ENCODE measurements at places on chromosomes 4 and X.

GRCh38 chr4:132395561-132395960, 753.5 kb upstream of the PCDH10 start:
- DNase-seq: no peak

- DNase-seq: no peak
Measured at GRCh38 chr4:151961456-151961855, 200.6 kb upstream of the GATB start.

DNA sequence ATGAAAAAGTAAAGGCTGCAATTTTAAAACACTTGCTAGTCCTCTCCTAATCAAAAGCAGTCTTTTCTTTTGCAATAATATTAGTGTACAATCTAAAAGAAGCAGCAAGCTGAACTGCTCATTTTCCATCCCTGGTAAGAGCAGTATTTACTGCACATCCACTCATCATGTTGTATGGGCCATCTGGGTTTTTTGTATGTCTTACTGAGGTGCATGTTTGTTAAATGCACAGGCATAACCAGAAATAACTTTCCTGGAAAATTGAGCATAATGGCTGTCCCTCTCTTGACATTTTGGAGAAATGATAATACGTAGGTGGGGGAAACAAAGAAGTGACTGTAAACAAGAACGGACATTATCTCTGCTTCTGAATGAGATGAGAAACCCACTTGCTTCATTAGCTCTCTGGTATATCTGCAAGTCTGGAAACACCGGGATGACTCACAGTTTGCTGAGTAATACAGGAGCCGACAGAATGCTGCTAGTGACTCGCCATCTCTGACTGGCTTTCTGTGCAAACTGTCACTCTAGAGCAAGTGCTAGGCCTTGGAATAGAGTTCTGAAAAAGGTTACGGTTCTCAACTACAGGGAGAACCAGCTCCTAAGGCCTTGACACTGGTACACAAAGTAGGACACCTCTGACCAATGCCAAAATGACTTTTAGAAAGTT, 85.7 kb upstream of the MTM1 start:
- peak; percentile 22 for DNase-seq

- no peak for DNase-seq
Measured at GRCh38 chr4:135694066-135694465, 1492.5 kb upstream of the PABPC4L start.

DNA sequence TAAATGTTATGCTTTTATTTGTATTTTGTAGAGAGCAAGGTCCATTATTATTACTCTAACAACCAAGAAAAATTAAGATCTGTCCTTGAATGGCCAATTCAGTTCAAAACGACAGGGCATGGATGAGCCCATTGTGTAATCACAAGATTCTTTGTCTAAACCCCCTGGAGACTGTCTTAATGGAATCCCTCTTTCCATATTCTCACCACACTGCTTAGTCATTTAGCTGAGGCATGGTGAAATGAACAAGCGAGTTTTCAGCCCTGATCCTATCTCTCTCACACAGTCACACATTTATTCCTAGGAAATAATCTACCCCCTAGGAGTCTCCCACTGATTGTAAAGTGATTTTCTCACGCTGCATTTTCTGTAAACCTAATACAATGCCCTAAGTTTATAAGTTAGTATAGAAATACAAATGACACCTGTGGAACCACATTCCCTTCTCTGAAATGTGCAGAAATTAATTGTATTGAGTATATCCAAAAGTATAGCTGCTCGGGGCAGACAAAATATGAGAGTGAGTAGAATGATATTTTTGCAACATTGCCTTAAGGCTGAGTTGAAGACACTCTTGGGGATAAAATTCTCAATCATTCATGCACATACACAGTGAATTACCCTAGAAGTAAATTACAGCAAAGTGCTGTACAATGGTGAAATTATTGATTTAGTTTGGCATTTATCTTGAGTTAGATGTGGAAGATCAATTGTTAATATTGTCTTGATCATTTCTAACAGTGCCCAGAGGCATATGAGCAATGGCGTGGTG, 119.7 kb upstream of the PCDH7 start:
- DNase-seq: no peak

DNA sequence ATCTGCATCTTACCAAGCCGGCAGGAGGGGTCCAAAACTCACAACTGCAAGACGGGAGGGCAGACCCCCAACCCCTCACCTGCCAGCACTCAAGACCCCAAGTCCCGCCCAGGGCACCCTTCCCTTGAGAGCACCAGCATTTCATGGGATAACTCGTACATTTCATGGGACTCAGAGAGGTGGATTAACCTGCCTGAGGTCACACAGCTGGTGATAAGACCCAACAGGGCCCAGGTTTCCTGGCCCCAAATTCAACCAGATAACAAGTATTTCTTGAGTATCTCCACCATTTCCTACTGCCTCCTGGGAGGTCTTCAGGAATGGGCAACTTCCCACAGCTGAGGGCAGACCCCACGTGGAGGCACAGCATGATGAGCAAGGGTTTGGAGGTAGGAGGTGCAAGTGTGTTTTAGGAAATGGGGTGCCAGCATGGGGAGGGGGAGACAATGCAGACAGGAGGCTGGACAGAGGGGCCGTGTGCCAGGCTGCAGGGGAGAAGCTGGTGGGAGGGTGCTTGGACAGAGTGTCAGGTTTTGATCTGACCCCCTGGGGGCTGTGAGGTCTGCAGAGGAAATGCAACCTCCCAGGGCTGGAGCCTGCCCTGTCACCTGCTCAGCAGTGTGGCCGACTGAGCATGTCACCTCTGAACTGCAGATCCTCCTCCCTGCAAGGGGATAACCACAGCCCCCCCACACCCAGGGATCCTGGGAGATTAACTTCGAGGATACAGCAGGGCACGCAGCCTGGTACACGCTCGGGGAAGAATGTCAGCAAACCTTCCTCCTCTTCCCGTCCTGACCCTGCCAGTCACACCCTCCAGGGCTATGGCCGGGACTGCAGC, 4.4 kb downstream of the ADRA2C start:
- no peak for DNase-seq

GRCh38 chr4:174600391-174600790, 78.1 kb upstream of the HPGD start:
- DNase-seq: no peak

DNA sequence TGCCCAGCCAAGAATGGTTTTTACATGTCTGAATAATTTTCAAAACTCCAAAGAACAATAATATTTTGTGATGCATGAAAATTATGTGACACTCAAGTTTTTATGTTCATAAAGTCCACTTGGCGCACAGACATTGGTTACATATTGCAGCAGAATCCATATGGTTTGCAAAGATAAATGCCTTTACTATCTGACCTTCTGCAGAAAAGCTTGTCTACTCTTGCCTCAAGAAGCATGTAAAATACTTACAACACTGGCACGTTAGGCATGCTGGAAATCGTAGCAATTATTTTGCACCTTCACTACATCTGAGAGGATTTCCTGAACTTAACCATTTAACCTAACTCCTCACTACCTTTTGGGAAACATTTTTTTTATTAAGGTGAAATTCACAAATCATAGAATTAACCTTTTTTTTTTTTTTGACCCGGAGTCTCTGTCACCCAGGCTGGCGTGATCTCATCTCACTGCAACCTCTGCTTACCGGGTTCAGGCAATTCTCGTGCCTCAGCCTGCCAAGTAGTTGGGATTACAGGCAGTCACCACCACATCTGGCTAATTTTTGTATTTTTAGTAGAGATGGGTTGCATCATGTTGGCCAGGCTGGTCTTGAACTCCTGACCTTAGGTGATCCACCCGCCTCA, 3.5 kb upstream of the XG start:
- no peak for DNase-seq

DNA sequence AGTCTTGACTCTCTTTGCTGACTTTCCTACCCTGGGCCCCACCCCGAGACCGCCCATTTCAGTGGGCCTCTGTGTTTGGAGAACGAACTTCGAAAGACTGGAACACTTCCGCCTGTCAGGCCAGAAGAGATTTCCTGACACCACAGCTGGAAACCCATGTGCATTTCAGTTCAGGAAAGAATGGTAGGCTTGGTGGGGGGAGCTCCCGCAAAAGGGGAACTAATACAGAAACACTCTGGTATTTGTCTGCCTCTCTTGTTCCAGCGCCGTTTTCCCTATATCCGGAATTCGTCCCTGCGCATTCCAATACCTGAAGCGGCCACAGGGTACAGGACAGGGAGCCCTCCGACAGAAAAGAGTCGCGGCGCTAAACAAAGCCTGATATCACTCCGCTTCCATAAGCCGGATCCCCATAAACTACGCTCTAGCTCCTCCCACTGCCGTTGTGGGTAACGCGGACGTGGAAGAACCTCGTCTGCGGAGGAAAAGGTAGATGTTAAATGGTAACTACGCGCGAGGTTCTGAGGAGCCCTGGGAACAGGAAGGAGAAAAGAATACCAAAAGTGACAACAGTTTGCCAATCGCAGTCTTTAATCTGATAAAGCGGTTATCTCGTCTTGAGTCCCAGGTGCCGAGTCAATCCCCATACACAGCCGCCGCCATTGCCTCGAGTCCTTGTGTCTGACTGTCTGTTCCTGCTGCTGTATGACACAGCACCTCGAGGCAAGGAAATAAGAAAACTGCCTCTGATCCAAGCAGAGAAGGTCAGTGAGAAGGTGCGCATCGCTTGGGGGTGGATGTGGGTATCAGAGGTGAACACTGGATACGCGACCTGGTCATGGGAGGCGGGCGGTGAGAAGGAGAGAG, at the start of gene ARMCX5:
TSS of gene ARMCX5 (plus strand) at position 432 of the 867 bp plus-strand sequence. CDS start 2,627 bp downstream, outside the sequence.
- DNase-seq: peak; percentile 40

- no peak for DNase-seq
Measured at GRCh38 chrX:700936-701335, 70.3 kb downstream of the SHOX start.

DNA sequence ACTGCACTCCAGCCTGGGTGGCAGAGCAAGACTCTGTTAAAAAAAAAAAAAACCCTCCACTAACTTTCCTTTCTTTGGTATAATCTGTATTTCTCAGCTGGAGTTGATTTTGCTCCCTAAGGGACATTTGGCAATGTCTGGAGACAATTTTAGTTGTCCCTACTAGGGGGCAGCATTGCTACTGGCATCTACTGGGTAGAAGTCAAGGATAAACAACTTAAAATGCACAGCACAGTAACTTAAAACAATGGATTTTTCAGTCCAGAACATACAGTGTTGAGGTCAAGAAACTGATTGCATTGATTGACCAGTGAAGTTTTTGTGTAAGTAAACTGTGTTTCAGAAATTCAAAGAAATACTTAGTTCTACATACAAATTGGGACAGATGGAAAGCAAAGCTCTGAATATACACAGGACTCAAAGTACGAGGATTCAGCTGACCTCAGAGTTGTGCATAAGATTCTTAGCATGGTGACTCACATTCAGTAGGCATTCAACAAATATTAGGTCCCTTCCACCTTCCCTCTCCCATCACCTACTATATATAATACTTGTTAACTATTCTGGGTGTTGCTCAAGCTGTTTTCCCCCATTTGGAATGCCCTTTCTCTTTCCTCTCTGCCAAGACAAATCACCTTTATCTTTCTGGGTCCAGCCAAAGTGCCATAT, 8.8 kb downstream of the DDX53 start:
- no peak for DNase-seq

- DNase-seq: no peak
Measured at GRCh38 chr4:52659722-52660261, 691 bp upstream of the USP46 start.

DNA sequence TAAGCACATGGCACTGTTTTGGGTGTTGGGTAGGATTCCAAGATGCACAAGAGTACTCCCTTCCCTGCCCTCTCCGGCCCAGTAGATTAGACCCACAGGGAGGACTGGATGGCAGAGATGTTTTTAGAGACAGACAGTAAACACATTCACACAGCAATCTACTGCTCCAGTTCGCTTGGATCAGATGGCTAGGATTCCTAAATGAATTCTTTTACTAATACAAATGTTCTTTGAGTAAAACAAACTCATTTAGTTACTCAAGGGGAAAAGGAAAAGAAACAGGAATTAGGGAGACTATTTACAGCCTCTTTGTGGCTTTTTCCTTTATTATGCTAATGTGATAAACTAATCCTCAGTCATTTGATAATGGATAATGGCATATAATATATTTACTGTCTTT, 5.9 kb downstream of the SNX25 start:
- DNase-seq: no peak
